Stimulated activated naive CD4-positive, alpha-beta T cell treated with Interleukin-2 at 50 U/mL for 16 hours (primary cell): ENCODE measurements at places on chromosomes 12 and 14.
A peak's percentile ranks its signal among the peaks of the same experiment; 100 is the strongest.

GRCh38 chr12:103415681-103416080, 80.1 kb downstream of the C12orf42 start:
- DNase-seq: no peak

GRCh38 chr12:68279227-68280054, 26.0 kb upstream of the IL22 start:
- DNase-seq: no peak

DNA sequence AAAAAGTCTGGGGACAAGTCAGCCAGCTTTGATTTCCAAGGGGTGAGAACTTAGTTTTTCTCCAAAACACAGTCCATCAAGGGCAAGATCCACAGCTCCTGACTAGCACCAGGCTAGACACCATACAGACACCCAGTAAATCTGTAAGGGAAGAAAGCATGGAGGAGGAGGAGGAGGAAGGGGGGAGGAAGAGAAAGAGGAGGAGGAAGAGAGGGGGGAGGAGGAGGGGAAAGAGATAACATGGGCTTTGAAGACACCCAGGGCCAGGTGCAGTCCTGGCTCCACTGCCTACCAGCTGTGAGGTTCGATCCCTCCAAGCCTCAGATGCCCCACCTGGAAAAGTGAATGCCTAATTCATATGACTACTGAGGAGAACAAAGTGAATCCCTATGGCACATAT, 18.3 kb downstream of the KDM2B start:
- DNase-seq: no peak

DNA sequence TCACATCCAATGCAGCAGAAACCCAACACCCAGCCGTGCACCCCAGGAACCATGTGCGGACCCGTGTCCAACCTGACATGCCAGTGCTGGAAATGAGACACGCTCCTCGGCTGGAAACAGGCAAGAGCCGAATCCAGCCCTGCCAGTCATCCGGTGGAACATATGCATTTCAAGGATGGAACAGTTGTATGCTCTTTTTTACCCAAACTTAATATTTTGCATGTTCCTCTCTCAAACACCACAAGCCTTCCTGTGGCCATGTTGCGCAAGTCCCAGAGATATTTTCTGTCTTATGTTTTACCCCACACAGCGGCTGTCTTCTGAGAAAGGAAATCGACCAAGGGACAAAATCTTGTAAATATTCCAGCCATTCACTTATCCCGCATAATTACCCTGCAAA, 196.9 kb downstream of the BCL11B start:
- DNase-seq: no peak

DNA sequence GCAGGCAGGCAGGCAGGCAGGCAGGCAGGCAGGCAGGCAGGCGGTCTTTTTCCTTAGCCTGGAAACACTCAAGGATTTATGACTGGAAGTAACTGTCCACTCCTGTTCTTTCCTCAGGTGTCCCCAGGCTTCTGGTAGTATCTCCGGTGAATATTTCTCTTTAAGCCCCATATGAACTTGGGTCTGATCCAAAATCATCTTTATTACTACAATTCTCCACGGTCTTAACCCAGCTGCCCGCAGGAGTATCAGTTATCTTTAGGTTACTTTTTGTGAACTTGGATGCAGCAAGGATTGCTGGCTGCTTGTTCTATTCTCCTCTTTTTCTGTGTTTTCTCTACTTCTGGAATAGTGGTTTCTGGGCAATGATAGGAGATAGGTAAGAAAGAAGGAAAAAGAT, 3.3 kb downstream of the CSRNP2 start:
- DNase-seq: no peak

DNA sequence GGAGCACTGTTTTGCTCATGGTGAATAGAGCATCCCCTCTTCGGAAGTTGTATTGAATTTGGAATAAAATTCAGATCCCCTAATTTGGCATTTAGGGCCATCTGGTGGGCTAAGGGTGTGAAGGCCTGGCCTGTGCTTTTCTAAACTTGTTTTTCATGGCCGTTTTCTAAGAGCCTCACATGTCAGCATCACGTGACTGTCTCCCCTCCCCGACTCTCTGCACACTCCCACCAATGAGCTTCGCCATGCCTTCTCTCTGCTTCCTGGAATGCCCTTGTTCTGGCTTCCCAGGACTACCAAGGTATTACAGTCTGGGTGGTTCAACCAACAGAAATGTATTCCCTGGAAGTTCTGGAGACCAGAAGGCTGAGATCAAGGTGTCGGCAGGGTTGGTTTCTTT, 85.3 kb downstream of the PRIMA1 start:
- DNase-seq: no peak

DNA sequence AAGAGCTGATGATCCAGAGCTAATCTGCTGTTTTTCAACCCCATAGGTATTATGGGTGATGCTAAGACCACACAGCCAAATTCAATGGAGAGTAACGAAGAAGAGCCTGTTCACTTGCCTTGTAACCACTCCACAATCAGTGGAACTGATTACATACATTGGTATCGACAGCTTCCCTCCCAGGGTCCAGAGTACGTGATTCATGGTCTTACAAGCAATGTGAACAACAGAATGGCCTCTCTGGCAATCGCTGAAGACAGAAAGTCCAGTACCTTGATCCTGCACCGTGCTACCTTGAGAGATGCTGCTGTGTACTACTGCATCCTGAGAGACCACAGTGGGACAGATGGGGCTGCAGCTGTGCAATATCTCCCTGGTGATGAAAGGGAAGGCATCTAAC, 386.0 kb downstream of the DAD1 start:
- no peak for DNase-seq

GRCh38 chr12:117968826-117969659, at the start of gene KSR2:
Gene KSR2 (minus strand): TSS chr12:117968990. CDS start chr12:117968255, 735 bp downstream.
- peak; percentile 30 for DNase-seq

DNA sequence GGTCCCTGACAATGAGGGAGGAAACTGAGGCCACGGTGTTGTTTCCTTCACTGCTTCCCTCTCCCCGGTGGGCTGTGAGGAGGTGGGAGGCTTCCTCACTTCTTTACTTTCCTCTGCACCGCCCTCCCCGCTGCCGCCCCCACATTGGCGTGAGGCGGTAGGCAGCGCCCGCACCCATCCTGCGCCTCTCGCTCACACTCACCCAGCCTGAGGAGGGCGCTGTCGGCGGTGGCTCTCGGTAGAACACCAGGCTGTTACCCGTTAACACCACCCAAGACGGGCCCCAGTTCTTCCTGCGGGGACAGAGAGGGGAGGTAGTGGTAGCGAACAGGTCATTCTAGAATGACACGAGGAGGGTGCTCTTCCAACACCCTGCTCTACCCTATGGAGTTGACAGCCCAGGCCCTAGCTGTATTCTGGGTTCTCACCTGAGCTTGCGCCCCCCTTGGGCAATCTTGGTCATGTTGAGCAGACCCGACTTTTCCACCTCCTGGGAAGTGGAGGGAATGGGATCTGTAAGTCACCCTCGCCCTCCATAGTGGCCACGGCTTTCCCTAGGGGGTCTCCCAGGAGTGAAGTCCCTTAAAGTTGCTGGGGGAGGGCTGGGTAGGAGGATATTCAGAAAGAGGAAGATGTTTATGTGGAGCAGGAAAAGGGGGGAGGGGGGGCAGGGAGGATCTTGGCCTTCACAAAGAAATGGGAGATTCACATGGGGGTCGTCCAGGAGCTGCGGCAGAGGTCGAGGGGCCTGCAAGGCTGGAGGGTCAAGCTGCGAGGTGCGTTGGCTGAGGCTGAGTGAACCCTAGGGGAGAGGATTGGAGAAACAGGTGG, 3.3 kb downstream of the ARHGAP9 start:
- peak; percentile 73 for DNase-seq

- no peak for DNase-seq
Observed at GRCh38 chr12:102957339-102958050, at the start of gene ASCL1. Gene ASCL1 (plus strand): TSS chr12:102957674. CDS start chr12:102958245, 571 bp downstream.

DNA sequence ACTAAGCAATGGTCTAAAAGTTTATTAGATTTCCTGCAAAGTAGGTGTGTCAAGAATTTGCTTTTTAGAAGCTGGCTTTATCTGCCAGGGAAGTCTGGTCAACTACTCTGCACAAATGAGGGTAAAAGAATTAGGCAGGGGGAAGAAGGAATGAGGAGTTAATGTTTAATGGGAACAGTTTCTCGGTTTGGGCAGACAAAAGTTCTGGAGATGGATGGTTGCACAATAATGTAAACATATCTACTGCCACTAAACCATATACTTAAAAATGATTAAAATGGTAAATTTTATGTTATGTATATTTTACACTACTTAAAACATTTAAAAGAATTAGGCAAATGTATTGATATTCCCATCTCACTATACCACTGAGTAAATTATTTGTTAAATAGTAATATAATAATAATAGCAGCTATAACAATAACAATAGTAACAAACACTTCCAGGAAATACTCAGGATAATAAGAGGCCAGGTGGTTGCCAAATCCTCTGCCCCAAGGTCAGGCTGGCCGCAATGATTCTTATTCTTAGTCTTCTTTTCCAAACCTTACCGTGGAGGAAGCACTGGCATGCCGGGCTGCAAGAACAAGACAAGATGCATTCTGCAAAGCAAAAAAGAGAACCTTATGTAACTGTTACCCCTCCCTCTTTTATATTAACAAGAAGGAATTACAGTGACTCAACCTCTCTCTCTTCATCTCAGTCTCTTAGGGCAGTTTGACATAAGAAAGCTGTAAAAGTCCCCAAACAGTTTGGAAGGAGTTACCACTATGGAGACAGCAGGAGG, 13.9 kb downstream of the CS start:
- DNase-seq: no peak

DNA sequence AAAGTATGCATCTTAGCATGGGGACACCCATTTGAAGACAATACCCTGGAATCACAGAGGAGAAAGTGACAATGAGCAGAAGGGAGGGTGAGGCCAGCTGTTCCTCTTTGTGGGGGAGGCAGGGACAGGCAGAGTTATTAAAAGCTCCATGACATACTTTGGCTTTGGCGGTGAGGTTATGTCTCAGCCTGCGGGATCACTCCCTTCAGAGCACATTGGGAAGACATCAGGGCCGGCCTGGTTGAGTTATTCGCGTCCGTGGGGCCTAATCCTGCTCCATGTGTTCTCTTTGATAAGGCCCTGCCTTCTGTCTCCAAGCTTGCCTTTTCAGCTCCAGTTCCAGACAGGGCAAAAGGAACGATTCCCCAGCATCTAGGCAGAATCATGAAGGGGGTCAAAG, 98.8 kb upstream of the NTF3 start:
- DNase-seq: no peak

GRCh38 chr12:104133321-104133720, 4.7 kb downstream of the NFYB start:
- DNase-seq: no peak

- no peak for DNase-seq
Observed at GRCh38 chr14:74594606-74595005, 17.4 kb downstream of the LTBP2 start.

GRCh38 chr12:131384544-131384855, 326.4 kb upstream of the SFSWAP start:
- DNase-seq: no peak

DNA sequence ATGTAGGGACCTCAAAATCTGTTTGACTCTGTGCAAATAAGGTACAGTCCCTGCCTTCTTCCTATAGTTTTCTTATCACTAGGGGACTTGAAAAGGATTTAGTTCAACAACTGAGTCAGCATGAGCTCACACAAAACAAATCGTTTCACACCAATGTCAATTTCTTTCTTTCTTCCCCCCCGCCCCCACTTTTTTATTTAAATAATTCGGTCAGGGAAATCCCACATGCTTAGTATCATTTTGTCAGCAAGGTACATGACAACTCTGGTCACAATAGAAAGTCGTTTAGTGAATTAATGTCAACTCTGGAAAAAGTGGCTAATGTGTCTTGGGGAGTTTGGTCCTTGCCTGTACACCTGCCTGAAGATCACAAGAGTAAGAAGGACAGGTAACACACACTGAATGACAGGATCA, 232.2 kb upstream of the PLEKHG7 start:
- DNase-seq: peak; percentile 29

DNA sequence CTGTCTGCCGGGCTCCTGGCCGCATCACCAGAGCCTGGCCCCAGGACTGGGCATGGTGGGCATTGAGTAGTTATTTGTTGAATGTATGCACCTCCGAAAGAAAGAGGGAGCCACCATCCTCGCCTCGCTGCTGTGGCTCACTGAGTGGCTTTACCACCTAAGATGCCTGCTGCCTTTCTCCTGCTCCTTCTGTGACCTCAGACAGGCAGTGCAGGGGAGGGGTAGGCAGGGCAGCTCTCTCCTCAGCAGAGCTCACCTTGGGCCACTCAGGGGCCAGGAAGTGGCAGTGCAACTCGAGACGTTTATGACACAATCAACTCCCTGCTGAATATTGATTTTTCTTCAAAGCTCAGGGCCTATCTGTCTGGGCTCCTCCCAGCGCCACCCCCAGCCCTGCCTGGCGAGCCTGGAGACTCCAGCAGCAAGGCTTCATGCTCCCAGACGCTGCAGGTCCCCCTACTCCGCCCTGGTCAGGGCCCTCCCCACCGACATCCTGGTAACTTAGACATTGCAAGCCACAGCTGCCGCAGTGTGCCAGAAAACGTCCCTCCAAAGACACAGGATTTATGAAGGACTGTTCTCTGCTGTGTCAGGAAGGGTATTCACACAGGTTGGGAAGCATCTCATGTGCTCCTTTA, 84.3 kb upstream of the DIO3 start:
- no peak for DNase-seq

- no peak for DNase-seq
Observed at GRCh38 chr14:22482782-22483553, 106.1 kb downstream of the DAD1 start.

DNA sequence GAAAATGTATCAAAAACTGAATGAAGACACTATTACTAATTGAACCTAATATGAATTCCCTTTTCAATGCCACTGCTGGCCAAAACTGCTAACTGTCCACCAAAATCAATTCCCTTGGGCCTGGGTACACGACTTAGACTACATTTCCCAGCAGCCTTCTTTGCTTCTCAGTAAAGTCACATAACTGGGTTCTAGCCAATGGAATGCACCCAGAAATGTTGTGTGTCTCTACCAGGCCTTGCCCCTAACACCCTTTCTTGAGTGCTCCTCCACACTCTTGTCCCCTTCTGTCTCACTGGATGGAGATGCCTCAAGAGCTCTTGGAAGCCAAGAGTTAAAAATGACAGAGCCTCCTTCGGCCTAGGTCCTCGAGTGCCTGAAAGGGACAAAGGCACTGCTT, 156.8 kb downstream of the PPM1H start:
- no peak for DNase-seq

DNA sequence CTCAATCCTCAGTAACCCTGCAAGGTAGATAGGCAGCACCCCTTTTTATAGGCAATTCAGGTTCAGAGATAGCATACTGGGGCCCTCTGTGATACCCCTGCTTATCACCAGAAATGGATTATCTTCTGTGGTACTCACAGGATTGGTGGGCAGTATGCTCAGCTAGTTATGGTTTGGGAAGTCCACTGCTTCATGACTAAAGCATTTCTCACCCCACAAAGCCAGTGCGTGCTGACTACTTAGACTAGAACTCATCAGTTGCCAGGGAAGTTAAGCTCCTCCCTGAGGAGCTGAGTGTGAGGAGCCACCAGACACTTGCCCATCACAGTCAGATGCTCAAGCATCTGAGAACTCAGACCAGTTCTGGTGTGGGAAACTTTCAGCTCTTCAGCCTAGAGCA, 76.3 kb downstream of the SCAF11 start:
- DNase-seq: no peak
